ENCODE measurements at places on chromosomes 5 and 9. TPM values are rescaled to one million over a fixed set of nuclear protein-coding genes. Genes with fewer than 3 reads are reported as not detected.

- no peaks in the 10 kb centered on the region for H3K36me3 ChIP-seq
- no peak overlapping the region for H3K27ac ChIP-seq
- no peaks in the 10 kb centered on the region for H3K27me3 ChIP-seq
- no peak overlapping the region for H3K4me3 ChIP-seq
- no peaks in the 10 kb centered on the region for H3K4me1 ChIP-seq
Observed at GRCh38 chr5:117095346-117096332, 521.0 kb upstream of the SEMA6A start.

GRCh38 chr5:52807037-52807436 is 19.3 kb downstream of the ITGA1 start:
- H3K27ac ChIP-seq: no peak overlapping the region
- no peaks in the 10 kb centered on the region for H3K36me3 ChIP-seq
- H3K4me3 ChIP-seq: no peak overlapping the region
- H3K27me3 ChIP-seq: no peaks in the 10 kb centered on the region

GRCh38 chr5:175393897-175394296 is 50.1 kb downstream of the DRD1 start:
- H3K36me3 ChIP-seq: no peaks in the 10 kb centered on the region
- H3K4me1 ChIP-seq: no peaks in the 10 kb centered on the region
- DNase-seq: no peak
- no peak overlapping the region for H3K4me3 ChIP-seq

Gene TBC1D13
- 7.4 TPM for total RNA-seq

Gene FBLL1
- total RNA-seq: 3.9 TPM

Gene SLC36A3
- not detected for total RNA-seq

Gene CDX1
- total RNA-seq: 0.33 TPM

Gene SLC6A3
- not detected for total RNA-seq

Gene PCDHGB7
- 13.6 TPM for total RNA-seq

Gene BRINP1
- total RNA-seq: 0.33 TPM

Gene LCN2
- total RNA-seq: not detected
